ENCODE measurements at places on chromosomes 11 and 22.
A peak's percentile ranks its signal among the peaks of the same experiment; 100 is the strongest.

- DNase-seq, result no peak
Measured at GRCh38 chr22:48348855-48349254, 1478.8 kb downstream of the BRD1 start.

GRCh38 chr11:84144531-84144930 is 858.4 kb upstream of the CCDC90B start:
- DNase-seq, result no peak

DNA sequence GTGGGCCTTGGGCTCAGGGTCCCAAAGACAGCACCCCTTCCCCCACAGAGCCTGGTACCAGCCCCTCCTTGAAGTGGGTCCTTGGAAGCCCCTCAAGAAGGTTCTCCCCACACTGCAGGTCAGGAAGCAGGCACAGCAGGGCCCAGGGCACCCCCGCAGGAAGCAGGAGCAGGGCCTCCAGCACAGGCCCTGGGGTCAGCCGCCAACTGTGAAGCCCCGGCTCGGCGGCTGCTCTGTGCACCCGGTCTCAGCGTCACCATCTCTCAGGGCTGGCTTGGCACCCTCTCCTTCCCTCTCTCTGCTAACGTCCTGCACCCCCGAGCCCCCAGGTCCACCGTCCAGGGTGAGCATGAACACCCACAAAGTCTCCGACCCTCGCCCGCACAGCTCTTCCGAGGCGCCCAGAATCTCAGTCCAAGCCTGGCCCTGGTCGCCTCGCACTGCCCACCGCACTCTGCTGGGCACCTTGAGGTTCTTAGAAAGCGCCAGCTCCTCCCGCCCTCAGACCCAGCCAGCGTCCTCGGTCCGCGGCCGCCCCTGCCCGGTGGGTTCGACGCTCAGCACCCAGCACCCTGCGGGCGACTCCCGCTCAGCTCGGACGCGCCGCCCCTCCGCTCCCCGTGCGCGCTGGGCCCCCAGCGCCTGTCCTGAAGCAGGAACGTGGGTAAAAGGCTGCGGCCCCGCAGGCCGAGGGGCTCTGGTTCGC is 1.4 kb upstream of the SIGIRR start:
- DNase-seq, result no peak

DNA sequence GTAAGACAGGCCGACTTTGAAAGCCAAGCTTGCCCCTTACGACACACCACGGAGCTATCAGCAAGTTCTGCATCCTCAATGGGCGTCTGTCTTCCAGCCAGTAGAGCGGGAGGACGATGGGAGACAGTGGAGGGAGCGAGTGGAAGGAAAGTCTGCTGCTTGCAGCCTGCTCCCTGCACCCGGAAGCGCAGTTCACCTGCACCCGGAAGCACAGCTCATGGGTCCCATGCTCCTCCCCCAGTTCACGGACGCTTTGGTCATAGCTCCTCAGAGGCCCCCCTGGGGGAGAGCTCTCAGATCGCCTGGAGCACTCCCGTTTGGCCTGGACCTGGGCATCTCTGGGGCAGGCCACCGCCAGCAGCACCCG is 51.3 kb downstream of the FBLN1 start:
- DNase-seq, result no peak

DNA sequence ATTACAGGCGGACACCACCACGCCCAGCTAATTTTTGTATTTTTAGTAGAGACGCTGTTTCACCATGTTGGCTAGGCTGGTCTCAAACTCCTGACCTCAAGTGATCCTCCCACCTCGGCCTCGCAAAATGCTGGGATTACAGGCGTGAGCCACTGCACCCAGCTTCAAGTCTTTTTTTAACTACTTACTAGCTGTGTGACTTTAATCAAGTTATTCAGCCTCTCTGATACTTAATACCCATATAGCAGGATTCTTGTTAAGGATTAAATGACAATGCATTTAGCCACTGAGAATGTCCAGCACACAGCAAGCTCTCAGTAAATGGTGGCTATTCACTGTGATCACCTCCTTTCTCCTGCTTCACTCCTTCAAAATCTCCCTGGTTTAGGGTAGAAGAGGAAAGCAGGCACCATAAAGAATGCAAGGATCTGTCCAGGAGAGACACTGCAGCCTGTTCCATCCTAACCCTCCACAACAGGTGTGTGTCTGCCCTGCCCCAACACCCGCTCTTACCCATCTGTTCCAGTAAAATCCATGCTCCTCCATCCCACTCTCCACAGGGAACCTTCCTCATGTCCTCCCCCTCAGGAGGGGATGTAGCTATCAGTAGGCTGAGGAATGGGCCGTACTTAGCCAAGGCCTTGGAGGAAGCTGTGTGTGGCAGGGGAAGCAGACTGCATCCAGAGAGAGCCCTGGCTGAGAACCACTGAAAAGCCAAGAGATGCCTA is 69.3 kb downstream of the MICAL3 start:
- DNase-seq, result no peak

DNA sequence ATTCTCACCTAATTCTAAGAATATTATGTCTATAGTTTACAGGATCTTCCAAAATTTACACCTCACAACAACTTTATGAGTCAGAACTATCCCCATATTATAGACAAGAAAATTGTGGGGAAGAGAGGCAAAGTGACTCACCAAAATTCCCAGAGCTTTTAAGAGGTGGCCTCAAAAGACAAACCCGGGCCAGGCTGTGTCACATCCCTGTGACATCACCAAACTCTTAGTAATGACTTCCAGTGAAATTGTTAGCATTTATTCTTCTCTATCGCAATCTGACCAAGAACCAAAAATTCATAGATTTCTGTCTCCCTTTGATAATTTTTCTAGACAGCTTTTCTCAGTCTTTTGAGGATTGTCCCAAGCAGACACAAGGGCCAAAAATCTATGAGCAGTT is 134.3 kb downstream of the SNX19 start:
- no peak for DNase-seq

DNA sequence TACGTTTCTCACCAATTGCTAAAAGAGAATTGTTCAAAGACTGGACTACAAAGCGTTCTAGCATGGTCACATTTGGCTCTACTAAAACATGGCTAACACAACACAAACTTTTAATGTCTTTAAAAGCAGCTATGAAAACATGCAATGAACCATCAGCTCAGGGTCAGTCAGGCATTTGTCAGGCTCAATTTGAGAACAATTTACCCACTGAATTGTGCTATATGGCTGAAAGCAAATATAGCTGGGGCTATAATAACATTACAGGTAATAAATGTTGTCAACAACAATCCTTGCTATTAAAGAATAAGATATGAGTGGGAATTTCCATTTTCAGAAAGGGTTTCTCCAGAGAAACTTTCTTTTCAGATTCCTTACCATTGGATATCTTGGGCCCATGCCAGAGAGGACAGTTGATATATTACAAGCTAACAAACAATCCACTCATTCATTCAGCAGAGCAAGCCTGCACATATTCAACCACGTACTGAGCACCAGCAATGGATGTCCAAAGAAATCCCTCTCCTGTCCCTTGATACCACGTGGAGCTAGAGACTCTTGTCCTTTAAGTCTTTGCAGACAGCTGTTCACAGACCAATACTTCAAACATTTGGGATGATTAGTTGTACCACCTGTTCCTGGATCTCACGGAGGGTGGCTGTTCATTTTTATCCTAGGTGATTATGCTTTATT is 82.5 kb upstream of the DDI1 start:
- DNase-seq, result no peak

GRCh38 chr22:17931400-17931825 is 92.9 kb downstream of the MICAL3 start:
- DNase-seq, result no peak

- DNase-seq, result no peak
Measured at GRCh38 chr11:117908109-117908895, 20.9 kb downstream of the TMPRSS13 start.

GRCh38 chr22:26995235-26995634 is 337.8 kb downstream of the MIAT start:
- DNase-seq, result peak; percentile 31

DNA sequence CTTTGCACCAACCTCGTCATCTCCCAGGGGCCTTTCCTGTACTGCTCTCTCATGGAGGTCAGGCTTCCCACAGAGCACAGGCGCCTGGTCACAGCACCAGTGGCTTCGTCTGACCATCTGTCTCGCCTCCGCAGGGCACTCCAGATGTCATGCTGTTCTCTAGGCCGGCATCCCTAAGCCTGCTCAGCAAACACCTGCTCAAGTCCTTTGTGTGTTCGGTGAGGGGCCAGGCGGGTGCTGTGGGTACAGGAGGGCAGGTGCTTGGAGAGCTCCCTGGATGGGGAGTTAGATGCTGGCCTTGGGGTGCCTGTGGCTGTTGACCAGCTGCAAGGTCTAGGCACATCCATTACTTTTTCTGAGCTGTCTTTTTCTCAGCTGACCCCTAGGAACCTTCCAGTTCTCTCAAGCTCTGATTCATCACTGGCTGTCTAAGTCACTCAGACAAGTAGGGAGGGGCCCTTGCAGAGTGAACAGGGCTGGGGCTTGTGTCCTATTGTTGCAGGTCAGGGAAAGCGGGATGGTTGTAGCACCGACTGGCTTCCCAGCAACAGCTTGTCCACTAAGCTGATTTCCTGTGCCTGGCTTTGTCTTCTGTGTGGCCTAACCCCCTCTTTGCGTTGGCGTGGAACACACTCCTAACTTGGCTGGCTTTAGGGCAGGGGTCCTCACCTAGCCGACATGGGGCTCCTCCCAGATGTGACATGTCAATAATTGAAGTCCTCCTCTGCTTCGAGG is 9.2 kb downstream of the CLDN5 start:
- DNase-seq, result peak; percentile 83

DNA sequence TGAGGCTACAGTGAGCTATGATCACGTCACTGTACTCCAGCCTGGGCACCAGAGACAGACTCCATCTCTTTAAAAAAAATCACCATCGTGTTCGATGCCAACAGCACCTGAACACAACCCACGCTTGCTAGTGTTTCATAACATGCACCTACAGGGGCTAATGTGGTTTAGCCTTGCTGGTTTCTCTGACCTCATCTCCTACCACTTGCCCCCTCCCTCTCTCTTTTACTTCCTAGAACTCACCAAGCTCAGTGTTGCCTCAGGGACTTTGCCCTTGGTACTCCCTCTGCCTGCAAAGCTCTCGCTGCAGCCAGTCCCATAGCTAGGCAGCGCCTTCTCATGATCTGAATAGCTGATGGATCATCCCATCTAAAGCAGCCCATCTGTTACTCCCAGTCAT is 99.8 kb downstream of the FBXO7 start:
- DNase-seq, result no peak

DNA sequence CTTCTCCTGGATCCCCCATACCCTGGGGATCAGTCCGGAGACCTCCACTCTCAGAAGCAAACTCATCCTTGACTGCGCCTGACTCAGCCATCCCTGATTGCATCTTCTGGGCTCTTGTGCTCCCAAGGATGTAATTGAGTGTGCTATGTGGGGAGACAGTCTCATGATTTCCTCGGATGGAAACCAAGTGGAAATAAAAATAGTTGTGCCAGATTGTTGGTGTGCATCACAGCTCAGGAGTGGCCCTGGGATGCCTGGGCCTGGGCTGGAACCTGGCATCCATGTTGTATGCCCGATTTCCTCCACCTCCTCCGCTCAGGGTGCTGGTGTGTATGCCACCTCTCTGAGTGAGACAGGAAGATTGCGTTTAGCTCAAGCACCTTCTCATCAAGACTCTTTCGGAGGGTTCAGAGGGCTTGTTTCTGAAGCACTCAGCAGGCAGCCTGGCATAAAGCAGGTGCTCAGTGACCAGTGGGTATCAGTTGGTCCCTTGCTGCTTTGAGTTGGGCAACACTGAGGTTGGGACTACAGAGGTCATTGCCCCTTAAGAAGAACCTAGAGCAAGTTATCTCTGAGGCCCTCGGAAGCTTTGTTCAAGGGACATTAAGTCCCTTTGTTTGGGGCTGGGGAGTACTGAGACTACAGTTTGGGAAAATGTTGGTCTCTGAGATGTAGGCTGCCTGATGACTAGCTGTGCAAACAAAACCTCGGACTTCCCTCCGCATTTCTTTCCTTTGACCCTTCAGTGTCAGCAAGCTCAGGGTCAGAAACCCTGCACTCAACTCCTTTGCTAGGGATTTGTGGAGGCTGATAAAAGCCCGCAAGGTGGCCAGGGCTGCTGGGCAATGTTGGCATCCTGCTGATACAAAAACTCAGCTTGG is 24.8 kb upstream of the MICAL2 start:
- DNase-seq, result no peak

DNA sequence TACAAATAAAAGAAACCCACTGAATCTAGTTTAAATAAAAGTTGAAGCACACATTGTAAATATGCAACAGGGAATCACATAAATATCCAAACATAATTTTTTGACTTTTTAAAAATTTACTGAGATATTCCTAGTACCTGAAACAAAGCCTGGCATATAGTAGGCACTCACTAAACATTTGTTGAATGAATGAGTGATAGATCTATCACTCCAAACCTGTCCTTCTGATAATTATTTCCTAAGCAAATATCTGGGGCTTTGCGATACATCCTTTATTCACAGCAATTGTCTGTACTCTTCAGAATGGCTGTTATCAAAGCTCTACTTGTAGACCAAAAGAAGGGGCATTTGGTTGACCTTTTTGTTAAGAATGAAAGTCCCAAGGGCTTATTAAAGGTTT is 2.6 kb upstream of the PSMA1 start:
- DNase-seq, result no peak

DNA sequence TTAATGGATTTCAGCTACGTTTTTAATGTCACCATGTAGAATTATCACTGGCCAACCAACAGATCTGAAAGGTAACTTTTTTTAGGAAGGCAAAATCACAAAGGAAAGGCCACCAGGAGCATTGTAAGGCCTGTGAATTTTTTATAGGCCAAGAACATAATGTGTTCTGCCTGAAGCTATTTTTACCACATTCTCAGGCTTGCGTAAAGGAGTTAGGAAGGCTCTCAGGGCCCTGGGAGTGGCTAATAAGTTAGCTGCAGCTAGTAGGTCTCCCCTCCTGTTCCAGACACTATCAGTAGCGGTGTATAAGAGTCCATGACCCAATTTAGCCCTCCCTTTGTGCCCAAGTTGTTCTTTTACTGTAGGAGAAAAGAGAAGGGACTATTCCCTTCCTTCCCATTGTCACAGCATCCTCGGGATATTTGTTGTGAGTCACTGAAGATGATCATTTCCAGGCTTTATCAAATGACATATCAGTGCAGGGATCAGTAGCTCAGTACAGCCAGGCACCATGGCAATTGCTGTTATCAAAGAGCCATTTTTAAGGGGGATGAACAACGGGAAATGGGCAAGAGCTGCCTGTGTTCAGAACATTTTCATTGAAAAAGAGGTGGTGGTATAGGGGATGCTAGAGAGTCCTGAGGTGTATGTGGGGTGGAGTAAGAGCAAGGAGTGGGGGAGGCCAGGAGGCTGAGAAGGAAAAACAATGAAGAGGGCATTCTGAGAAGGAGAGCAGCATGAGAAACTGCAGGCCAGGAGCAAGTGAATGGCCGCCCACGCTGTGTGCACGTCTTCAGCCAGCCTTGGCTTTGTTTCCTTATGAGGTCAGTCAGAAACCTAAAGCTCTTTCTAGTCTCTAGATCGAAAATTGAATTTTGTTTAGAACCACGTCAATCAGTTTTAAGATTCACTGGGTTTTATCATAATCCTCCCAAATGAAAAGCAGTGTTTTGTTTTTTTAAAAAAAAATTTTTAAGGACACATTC is 940.3 kb downstream of the NTM start:
- no peak for DNase-seq

- no peak for DNase-seq
Measured at GRCh38 chr11:128152796-128153696, 434.3 kb downstream of the ETS1 start.

- no peak for DNase-seq
Measured at GRCh38 chr11:34145073-34145472, 39.6 kb downstream of the NAT10 start.

GRCh38 chr11:74311352-74311926 is at the start of gene P4HA3:
Gene P4HA3, minus strand, starts transcription at chr11:74311640. Its CDS starts 29 bp downstream, at chr11:74311611.
- peak; percentile 38 for DNase-seq

Data from NCI-H1092 treated with DMSO at 0.1 percent for 48 hours (cell line).